ENCODE measurements at places on chromosomes 16 and 17.

DNA sequence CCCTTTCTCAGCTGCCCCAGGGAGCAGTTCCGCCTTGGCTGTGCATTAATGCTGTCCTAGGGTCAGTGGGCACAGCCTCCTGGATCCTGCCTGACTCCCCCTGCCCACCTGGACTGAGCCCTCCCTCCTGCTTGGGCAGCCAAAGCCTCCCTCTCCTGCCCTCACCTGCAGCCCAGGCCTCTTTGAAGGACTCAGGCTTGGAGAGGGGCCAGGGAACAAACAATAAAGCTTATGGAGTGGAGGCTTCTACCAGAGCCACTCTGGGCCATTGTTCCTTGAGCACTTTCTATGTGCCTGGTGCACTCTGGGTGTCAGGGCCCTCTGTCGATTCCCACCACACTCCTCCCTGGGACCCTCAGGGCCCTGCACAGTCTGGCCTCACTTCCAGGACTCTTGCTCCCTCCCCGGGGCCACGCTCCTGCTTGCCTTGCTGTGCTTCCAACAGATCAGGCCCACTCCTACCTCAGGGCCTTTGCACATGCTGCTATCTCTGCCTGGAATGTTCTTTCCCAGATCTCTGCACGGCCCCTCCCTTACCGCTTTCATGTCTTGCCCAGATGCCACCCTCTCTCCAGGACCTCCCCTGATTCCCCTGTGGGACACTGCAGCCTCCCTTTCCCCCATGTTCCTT lies 5.0 kb downstream of the KCNJ12 start:
- DNase-seq, result no peak

- no peak for DNase-seq
Observed at GRCh38 chr17:67891481-67892119, 66.3 kb downstream of the BPTF start.

DNA sequence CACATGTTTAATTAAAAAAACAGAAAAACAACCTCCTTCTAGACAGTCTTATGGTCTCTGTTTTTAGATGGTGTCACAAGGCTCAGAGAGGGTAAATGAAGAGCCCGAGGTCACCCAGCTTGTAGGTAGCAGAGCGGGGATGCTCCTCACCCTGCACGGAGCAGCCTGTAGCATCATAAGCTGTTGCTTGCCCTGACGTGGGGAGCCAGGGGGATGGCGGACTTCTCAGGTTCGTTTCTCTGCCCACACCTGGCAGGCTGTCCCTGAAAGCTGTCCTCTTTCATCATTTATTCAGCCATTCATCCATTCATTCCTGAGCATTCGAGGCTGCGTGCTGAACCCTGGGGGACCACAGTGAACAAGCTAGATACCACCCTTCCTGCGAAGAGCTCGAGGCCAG lies 75.7 kb upstream of the KSR1 start:
- DNase-seq, result no peak

GRCh38 chr17:37339321-37339720 lies 36.5 kb upstream of the C17orf78 start:
- DNase-seq, result no peak

GRCh38 chr16:26667307-26667706 lies 399.4 kb upstream of the C16orf82 start:
- no peak for DNase-seq

- DNase-seq, result no peak
Observed at GRCh38 chr17:66413559-66414520, 111.4 kb downstream of the PRKCA start.

DNA sequence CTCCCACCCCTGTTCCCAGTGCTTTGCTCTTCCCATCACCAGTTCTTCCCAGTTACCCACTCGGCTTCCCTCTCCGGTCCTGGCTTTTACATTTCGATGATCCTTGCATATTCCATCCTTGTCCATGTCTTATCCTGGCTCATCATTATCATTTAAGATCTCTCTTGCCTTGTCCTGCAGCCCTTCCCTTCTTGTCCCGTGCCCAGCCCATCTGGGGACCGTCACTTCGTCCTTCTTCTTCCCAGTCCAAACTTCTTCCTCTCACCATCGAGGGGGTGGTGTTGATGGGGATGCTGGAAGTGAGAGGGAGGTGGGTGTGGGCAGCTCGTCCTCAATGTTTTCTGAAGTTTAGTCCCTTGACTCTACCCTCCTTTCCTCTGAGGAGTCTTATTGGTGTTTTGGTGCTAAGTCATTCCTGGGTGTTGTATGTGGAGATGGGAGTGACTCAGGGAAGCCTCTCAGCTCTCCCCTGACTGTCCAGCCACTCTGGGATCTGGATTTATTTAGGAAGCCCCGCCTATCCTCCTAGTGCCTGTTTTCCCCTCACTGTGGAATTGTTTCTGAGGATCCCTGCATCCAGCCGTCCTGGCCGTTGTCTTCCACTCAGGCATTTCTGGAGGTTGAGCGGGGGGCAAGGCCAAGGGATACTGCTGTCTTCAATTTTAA lies 975 bp downstream of the SNX29 start:
- DNase-seq, result no peak

DNA sequence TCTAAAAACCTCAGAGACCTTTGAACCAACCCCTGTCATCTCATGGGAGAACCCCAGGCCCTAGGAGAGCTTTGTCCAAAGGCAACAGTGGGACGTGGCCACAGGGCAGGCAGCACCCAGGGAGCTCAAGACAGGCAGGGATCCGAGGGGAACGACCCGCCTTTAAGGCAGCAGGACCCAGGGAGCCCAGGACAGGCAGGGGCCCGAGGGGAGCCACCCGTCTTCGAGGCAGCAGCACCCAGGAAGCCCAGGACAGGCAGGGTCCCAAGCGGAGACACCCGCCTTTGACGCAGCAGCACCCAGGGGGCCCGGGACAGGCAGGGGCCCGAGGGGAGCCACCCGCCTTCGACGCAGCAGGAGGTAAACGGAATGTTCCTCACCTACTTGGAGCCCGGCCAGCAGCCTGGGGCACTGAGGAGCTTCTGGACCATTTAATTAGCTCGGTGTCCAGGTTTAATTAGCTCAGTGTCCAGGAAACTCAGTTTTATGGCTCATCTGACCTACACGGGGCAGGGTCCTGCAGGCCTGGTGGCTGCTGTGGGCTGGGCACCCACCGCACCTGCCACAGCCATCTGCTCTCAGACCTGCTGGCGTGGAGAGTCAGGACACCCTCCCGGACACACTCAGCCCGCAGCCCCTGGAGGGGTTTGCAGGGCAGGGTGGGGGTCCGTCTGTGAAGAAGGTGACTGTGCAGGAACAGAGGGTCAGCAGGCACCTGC lies 24.4 kb downstream of the PIEZO1 start:
- no peak for DNase-seq

DNA sequence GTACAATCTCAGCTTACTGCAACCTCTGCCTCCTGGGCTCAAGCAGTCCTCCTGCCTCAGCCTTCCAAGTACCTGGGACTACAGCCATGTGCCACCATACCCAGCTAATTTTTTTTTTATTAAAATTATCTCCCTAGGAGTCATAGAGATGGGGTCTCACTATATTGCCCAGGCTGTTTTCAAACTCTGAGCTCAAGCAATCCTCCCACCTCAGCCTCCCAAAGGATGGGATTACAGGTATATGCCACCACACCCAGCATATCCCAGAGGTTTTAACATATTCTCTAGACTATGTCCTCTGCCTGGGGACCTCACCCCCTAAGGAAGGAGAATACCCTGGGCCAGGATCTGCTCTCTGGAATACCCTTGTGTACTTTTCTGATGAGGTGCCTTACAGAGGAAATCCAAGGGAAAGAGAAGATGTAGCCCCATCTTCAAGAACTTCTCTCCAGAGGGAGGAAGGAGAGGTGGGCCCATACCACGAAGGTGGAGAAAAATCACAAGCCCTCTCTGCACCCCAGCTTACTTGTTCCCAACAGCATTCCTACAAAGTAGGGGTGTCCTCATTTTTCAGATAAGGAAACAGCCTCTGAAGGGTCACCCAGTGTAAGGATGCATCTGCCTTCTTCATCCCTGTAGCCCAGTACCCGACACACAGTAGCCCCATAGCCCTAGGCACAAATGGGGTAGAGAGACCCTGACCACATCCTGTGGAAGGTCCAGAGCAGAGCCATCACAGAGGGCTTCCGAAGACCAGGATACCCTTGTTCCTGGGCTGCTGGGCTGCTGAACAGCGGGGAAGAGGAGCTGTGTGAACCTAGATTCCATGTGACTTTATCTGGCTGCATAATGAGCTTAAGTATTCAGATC lies 151.6 kb downstream of the SOCS1 start:
- no peak for DNase-seq

GRCh38 chr17:1496869-1497268 lies 4.4 kb upstream of the MYO1C start:
- DNase-seq, result no peak

DNA sequence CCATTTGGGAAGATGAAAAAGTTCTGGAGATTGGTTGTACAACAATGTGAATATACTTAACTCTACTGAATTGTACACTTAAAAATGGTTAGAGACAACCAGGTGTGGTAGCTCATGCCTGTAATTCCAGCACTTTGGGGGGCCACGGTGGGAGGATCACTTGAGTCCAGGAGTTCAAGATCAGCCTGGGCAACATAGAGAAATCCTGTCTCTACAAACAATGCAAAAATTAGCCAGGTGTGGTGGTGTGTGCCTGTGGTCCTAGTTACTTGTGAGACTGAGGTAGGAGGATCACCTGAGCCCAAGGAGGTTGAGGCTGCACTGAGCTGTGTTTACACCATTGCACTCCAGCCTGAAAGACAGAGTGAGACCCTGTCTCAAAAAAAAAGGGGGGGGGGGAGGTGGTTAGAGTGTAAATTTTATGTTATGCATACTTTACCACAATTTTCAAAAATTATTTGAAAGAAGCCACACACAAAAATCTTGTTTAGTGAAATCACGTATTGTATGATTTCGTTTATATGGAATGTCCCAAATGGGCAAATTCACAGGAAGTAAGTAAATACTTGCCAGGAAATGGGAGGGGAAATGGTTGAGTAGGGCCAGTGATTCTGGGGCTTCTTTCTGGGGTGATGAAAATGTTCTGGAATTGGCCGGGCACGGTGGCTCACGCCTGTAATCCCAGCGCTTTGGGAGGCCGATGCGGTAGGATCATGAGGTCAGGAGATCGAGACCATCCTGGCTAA lies 37.1 kb upstream of the AMZ2 start:
- no peak for DNase-seq

GRCh38 chr17:15332338-15332737 lies 9.1 kb downstream of the TEKT3 start:
- DNase-seq, result no peak

GRCh38 chr16:14014284-14014625 lies 56.9 kb upstream of the MRTFB start:
- no peak for DNase-seq

- DNase-seq, result no peak
Observed at GRCh38 chr17:36674278-36674650, 72.9 kb downstream of the MRM1 start.

DNA sequence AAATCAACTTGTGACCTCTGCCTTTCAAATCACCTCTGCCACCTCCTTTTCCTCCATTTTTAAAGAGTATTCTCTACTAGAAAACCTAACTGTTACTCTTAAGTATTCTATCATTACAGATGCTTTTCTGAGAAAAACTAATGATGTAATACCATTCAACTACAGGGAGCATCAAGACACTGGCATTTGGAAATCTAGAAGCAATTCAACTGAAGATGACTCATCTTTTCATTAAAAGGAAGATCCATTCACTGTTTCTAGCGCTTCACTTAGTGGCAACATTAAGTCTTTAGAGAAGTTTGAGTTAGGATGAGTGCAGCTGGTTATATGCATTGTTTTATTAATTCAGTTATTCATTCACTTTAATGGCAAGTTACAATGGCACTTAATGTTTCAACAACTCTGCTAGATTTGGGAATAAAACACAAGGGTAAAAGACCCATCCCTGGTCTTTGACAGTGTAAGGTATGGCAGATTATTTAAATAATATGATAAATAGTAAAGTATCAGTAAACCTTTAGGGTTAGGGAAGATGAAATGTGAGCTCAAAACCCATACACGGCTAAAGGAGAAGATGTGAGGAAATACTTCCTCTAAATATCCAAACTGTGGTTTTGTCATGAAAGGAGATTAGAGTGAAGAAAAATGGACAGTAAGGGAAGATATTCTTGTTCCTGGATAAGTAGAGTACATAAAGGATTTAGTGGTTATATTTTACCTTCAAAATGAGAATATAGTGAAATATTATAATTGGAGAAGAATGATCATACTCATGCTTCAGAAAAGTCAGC lies 61.7 kb downstream of the KCNJ2 start:
- DNase-seq, result no peak

GRCh38 chr17:82217530-82218204 lies 5.0 kb upstream of the CCDC57 start:
- no peak for DNase-seq

DNA sequence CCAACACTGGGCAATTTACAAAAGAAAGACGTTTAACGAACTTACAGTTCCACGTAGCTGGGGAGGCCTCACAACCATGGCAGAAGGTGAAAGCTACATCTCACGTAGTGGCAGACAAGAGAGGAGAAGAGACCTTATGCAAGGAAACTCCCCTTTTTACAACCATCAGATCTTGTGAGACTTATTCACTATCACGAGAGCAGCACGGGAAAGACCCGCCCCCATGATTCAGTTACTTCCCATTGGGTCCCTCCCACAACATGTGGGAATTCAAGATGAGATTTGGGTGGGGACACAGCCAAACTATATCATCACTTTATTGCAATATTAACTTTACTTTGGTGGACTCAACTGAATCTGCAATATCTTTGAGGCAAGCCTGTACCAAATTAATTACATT lies 11.9 kb upstream of the ENGASE start:
- DNase-seq, result no peak

DNA sequence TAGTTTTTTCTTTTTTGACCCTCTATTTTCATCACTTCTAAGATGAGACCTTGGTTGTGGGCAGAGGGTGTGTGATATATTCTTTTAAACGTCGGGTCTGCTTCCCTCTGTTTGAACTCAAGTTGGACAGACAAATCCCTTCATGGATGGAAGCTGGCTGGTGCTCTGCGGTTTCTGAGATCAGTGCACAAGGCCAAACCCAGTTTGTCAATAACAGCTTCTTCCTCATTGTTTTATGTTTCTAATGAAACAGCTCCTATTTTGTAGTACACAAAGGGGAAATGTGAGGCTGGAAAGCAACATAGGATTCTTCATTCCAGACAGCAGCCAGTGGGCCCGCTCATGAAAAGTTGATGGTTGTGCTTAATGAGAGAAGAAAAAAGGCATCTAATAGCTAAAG lies 159.6 kb downstream of the PRKCA start:
- no peak for DNase-seq

DNA sequence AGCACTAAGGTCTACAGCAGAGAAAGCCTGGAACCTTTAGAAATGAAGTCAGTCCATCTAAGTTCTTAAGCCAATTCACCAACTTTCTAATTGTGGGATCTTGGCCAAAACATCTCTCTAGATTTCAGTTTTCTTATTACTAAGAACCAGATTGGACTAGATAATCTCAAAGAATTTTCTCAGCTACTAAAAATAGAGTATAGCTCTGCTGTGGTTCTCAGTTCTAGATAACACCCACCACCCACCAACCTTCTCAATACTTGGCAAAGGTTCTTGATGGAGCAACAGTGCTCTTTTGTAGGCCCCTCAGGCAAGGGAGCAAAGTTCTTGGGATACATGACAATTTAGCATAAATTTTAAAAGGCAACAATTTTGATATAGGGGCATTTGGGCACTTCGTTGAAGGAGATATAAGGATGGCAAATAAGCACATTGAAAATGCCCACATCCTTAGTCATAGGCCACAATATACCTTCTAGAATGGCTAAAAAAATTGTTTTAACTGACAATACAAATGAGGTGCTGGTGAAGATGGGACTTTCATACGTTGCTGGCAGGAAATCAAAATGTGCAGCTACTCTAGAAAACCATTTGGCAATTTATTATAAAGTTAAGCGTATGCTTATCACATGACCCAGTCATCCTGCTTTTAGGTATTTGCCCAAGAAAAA lies 74.4 kb upstream of the TMEM132E start:
- DNase-seq, result no peak
